ENCODE measurements at places on chromosomes 4 and X.

DNA sequence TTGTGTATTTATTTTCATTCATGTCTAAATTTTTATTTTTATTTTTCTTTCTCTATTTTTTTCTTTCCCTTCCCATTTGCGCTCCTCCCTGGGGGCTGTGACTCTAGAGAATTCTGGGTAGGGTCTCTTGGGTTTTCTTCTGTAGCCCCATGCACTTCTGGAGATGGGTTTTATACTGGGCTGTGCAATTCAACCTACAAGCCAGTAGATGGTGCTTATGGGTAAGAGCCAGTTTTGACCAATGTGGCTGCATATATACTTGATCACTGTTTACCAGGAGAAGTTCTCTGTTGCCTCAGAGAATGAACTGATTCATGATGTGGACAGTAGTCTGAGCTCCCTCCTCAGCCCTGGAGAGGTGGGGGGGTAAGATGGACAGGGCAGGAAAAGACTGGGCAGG, 614.6 kb downstream of the PCDH19 start:
- DNase-seq, result no peak

GRCh38 chr4:184450743-184451535, 23.4 kb downstream of the IRF2 start:
- no peak for DNase-seq

DNA sequence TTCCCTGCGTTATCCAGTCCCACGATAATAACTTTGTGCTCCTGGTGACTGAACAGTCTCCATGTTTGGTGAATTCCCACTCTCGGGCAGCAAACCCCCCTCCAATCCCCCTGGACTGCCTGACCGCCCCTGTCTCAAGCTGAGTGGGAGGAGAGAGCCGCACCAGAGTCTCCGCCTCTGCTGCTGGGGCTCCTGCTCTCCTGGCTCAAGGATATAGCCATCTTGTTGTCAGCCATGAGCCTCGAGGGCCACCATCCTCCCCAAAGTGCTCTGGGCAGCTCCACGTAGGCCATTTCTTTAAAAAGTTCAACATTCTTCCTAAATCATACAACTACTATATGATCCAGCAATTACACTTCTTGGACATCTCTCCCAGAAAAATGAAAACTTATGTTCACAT, 49.3 kb upstream of the PGRMC1 start:
- DNase-seq, result no peak

GRCh38 chr4:48853604-48854394, 22.9 kb downstream of the OCIAD1 start:
- no peak for DNase-seq

DNA sequence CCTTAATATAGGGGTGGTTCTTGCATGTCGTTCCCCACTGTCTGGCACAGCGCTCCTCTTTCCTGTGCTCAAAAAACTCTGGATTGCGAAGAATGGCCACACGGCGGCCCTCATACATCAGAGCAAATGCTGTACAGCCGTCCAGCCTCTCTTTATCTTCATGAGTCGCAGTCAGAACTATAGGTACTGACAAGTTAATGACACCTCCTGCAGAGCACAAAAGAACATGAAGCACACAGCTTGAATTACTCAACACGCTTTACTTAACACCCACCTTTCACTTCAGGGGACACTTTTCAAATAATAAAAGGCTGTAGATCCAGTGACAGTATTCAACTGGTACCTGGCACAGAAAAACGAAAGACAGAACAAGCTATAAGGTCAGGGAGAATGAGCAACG, 65.3 kb downstream of the PAPSS1 start:
- no peak for DNase-seq

GRCh38 chrX:101550751-101551379, 518 bp downstream of the ARMCX1 start:
- peak; percentile 57 for DNase-seq

DNA sequence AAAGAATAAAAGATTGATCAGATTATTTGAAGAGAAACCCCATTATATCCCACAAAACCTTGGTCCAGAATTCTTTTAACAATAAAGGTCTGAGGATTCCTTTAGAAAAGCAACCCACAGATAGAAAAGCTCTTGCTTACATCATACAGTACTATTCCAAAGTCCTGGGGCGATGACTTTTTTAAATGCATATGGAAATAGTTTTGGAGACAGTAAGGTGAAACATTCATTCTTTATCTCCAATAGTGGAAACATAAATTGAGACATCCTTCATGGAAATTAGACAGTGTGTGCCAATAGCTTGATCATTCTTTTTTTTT, 85.7 kb upstream of the UCP1 start:
- no peak for DNase-seq

GRCh38 chr4:113901994-113902787, 77.3 kb downstream of the ARSJ start:
- no peak for DNase-seq

- DNase-seq, result no peak
Measured at GRCh38 chr4:190016369-190017289, 10.4 kb downstream of the FRG2 start.

DNA sequence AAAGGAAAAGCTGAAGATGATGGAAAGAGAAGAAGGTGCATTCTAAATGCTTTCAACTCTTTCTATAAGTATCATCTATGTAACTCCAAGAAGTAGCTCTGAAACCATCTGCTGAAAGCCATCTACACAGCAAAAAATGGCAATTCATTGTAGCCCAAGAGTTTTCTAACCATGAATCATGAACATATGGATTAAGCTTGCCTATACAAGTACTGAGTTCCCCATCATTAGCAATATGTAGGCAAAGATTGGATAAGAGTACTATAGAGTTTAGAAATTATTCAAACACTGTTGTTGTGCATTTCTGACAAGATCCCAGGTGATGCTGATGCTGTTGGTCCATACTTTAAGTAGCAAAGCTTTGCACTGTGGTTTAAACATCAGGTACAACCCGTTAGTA, 11.2 kb downstream of the DAPP1 start:
- DNase-seq, result no peak

DNA sequence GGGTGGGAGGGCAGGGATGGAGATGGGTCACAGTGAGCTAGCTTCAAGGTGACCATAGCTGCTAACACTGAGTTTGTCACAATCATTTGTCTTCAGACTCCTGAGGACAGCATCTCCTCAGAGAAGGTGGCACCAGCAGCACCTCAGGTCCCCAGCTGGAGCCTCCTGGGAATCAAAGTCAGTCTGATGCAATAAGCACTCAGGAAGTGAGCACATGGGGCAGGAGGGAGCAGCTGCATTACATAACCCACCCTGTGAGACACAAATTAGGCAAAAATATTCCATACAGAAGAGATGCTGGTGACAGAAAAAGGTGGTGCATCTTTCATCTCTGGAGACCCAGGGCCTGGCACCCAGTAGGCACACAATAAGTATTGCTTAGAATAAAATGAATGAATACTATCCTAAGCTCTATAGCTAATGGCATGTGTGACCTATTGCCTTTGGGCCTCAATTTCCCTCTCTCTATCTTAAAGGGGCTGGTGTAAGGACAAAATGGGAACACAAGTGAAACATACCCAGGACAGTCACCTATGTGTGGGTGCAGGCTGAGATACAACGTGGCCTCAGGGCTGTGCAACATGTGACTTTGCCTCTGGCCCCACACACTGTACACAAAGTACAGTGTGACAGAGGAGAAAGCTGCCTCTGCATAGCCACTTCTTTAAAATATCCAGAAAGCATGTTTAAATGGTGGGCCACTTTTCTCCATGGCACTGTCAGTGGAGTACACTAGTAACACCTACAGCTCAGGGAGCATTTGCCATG, 37.1 kb downstream of the SLC39A8 start:
- peak; percentile 6 for DNase-seq

DNA sequence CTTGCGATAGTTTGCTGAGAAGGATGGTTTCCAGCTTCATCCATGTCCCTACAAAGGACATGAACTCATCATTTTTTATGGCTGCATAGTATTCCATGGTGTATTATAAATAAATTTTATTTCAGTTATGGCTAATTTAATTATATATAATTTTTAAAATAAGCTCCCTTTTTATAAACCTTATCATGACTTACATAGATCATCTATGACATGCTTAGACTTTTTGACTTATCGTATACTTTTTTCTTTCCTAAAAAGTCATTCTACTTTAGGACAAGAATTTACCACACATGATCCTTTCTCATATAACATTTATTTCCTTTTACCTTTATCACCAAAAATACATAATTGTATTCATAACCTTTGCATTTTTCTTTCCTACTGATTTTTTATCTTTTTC, 376.5 kb downstream of the CCSER1 start:
- DNase-seq, result no peak

- DNase-seq, result no peak
Measured at GRCh38 chr4:74038086-74038424, 434 bp downstream of the CXCL3 start.

GRCh38 chr4:84875636-84876371, 90.7 kb downstream of the WDFY3 start:
- no peak for DNase-seq

DNA sequence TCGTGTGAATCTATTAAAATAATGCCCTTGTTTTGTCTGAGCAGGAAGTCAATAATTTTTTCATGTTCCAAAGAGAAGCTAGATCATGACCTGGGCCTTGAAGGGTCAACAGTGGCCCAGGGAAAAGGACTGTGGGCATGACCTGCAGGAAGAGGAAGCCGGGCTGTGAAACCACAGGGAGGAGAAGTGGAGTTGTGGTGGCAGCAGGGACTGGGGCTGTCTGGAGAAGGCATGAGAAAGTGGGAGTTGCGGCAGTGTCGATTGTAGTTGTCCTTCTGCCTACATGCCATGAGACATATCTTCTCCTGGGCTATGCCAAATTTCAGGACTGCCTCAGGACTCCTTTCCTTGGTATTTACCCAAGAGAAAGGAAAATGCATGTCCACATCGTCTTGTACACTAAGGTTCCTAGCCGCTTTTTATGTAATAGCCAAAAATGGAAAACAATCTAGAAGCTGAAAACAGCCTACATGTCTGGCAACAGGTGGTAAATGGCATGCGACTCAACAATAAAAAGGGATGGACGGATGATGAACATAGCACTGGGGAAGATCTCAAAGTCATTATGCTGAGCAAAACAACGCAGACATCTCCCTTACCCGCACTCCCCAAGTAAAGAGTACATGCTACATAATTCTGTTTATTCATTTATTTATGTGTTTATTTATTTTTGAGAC, 13.6 kb upstream of the PTTG2 start:
- no peak for DNase-seq

DNA sequence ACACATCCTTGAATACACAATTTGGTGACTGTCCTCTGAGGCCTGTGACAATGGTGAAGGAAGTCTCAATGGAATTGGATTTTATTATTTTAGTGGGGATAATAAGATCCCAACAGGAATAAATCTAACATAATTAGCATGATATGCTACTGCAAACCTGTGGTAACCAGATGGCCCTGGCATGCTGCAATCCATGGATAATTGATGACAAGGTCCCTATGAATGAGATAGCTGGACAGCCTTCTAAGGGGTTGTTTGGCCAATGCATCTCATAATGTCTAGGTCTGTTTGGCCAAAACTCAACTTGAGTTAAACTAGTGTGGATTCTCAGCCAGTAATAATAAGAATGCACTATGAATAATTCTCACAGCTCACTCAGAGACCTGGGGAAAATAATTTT, 145.3 kb upstream of the GALNTL6 start:
- peak; percentile 62 for DNase-seq

- no peak for DNase-seq
Measured at GRCh38 chr4:72112514-72113156, 80.8 kb downstream of the NPFFR2 start.

DNA sequence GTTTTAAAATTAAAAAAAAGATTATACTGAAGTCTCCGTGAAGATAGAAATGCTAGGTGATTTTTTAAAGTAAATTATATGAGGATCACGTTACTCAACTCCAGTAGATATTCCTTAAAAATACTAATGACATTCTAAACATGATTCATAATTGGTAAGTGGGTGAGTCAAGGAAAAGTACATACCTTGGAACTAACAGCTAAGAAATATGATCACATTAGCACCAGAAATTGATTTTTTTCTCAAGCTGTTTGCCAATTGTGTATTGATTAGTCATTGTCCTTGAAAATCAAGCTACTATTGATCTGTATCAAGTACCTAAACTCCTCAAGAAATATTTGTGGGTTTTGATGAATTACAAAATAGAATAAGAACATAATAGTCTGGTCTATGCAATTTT, 362.6 kb upstream of the PPP1R2C start:
- DNase-seq, result no peak

DNA sequence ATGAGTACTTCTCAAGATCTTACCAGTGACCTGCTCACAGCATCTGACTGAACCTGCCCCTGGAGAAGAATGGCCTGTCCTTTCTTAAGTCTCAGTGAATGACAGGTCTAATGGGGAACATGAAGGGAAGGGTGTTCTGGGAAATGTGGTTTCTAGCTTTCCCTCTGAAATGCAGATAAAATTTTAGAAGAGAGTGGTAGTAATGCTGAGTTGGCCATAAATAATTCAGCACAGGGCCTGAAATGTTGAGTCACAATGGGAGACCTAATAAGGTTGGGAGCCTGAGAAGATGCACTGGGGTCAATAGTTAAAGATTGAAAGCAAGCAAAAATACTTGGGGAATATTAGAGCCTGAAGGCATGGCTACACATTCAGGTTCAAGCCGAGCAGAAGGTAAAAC, 214.9 kb upstream of the ARHGAP24 start:
- no peak for DNase-seq

DNA sequence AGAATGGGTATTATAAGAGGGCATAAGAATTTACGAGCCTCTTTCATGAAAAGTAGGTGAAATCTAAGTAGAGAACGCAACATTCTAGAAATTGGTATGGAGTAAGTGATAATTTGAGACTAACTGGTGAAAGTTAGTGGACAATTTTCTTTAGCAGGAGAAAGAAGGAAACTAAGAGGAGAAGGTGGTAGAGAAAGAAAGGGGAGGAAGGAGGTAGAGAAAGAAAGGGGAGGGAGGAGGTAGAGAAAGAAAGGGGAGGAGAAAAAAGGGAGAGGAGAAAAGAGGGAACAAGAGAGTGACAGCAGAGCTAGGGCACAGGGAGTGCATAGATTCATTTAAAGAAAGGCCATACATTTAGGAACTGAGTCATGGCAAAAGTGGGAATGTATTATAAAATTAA, 94.1 kb downstream of the RNF150 start:
- no peak for DNase-seq

GRCh38 chr4:118177126-118177525, 142.8 kb downstream of the NDST3 start:
- DNase-seq, result no peak

DNA sequence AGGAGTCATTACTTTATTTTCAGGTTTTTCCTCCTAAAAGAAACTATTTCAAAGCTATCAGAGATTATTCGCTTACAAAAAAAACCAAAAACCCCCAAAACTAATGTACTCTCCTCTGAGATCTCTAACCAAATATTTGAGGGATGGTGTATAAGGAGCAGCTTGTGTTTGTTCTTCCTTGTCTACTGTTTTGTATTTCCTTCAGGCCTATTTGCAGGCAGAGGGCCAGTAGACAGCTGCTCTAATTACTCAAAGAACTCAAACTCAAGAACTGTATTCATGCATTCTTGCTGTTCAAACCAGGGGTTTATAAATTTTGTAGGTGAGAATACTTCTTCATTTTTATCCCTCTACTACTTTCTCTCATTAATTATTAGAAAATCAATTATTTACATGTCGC, 51.3 kb downstream of the SH3RF1 start:
- no peak for DNase-seq

- no peak for DNase-seq
Measured at GRCh38 chrX:627510-627981, 3.0 kb upstream of the SHOX start.
